ENCODE measurements at places on chromosomes 6 and 20.

GRCh38 chr6:17684134-17684533, 22.6 kb downstream of the NUP153 start:
- DNase-seq: no peak

- DNase-seq: no peak
Measured at GRCh38 chr6:169794317-169795055, 43.1 kb downstream of the ERMARD start.

DNA sequence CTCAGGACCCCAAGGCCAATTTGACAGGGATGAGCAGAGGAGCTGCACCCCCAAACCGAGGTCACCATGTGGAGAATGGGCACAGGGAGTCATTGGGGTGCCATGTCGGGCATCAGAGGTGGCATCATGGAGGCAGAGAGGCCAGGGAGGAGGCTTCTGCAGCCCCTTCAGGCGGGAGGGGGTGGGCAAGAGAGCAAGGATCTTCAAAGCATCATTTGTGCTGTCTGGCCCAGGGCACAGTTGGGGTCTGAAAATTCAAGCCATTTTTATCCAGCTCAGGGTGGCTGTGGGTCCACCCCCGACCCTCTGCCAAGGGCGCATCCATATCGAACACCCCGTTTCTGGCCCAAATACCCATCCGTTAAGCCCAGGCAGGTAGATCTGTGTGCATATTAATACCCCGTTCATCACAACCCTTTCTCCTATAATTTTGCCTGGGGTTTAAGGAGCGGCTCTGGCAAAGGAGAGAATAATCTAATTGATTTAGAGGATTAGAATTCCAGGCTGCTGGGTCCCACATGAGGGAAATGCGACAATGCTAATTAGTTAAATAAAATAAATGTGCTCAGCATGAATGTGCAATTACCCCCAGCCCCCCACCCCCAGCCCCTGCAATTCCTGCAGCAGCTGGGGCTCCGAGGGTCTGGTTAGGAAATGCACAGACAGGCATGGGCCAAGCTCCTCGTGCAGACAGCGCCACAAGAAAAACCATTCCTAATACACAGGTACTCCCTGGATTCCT, 31.9 kb downstream of the VSTM2L start:
- no peak for DNase-seq

DNA sequence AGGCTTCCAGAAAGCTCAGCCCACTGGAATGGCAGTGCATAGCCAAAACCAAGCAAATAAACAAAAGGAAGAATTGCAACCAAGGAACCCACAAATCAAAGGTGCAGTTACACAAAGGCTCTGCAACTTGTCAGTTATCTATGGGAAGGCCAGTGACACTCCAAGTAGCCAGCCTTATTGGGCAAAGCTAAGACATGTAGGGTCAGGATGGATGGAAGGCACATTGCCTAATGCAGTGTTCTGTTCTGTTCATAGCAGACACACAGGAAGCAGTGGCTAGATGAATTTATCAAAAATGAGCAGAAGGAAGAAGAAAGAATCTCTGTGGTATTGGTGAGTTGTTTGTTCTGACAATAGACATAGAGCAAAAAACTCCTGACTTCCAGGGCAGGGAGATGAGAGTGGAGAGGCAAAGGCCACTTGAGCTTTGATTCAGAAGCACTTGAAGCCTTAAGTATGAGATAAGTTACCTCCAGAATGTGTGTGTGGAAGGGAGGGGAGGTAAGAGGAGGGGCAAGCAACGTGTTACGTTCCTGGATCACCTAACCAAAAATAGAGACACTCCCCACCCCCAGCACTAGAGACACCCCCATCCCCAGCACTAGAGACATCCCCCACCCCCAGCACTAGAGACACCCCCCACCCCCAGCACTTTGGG, 57.9 kb upstream of the AKAP12 start:
- DNase-seq: no peak

GRCh38 chr20:25576783-25577530, 8.4 kb downstream of the NINL start:
- no peak for DNase-seq

DNA sequence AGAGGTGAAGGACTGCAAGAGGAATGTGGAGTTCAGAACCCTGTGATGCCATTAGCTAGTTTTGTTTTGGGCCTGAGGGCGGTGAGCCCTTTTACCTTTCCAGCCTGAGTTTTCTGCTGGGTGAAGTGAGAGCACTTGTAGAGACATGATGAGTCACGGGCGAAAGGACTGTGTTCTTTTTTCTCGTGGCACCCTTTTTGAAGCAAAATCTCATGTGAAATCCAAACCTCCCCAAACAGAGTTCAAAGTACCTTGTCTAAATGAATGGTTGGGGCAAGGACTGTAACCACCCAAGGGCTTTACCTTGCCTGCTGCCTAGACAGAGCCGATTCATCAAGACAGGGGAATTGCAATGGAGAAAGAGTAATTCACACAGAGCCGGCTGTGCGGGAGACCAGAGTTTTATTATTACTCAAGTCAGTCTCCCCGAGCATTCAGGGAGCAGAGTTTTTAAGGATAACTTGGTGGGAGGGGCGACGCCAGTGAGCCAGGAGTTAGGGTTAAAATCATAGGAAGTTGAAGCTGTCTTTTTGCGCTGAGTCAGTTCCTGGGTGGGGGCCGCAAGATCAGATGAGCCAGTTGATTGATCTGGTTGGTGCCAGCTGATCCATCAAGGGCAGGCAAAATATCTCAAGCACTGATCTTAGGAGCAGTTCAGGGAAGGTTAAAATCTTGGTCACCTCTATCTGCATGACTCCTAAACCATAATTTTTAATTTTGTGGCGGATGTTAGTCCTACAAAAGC, 25.8 kb downstream of the SAMD5 start:
- DNase-seq: no peak

GRCh38 chr6:4903751-4904370, 100.0 kb downstream of the RPP40 start:
- no peak for DNase-seq

- no peak for DNase-seq
Measured at GRCh38 chr20:15616626-15617025, 956.6 kb downstream of the KIF16B start.

DNA sequence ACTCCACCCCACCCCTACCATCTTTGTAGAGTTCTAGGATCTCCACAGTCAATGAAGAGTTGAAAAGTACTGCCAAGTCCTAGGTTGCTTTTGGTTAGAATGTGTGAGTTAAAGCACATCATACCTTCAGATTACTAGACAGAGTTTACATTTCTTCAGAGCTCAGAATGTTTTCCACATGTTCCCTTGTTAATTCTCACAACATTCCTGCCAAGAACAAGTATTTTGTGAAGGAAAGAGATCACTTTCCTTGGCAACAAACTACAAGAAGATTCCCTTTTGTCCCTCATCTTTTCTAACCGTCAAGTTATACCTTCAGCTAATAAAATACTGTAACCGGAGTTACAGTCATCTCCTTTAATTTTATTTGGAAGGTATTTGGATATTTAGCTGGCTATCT, 266.8 kb downstream of the ZFAND3 start:
- no peak for DNase-seq

GRCh38 chr6:23319582-23319981, 750.2 kb downstream of the HDGFL1 start:
- no peak for DNase-seq

DNA sequence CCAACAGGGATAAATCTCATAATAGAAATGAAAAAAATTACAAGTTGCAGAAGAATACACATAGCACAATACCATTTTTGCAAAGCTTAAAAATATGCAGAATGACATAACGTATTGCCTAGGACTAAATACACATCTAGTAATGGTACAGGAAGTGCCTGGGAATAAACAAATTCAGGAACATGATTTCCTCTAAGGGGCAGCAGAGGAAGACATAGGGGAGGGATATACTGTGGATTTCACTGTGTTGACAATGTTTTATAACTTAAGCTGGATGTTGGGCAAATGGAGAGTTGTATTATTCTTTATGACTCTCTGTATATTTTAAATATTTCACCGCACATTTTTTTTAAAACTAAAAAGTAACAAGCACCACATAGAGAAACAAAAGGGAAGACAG, 5.6 kb upstream of the GLO1 start:
- no peak for DNase-seq

- peak; percentile 12 for DNase-seq
Measured at GRCh38 chr6:156107624-156108101, 652.0 kb upstream of the NOX3 start.

- DNase-seq: no peak
Measured at GRCh38 chr6:209432-210103, 82.7 kb upstream of the DUSP22 start.

DNA sequence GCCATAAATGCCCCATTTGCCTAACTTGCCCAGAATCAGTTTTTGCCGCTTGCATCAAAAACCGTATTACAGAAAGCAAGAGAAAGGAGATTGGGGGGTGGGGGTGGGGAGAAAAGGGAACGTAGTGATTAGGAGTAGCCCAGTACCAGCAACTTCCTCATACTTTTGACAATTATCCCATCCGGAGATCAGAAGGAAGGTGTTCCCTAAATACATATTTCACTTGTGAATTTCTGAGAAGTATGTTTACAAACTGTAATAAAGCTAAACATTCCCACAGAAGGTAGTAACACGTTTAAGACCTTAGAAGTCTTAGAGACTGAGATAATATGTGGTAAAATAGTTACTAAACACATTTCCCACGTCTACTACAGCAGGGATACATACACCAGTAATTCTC, 14.5 kb downstream of the PREP start:
- no peak for DNase-seq

GRCh38 chr6:96301023-96301422, 220.6 kb upstream of the UFL1 start:
- DNase-seq: no peak

DNA sequence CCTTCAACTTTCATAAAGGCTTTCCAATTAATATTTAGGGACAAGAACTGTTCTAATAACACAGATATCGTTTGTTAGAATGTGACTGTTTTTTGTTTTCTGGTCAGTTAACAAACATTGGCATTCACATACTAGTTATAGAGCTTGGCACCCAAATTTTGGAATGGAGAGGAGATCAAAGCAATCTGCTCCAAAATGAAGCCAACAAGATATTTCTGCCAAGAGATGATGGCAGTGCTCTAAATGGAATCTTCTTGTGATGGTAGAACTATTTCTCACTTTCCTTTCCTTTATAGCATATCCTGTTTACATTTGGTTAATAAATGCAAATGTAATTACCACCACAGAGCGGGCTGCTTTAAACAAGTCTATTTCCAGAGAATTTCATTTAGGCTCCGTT, 208.3 kb upstream of the RIMS1 start:
- no peak for DNase-seq

DNA sequence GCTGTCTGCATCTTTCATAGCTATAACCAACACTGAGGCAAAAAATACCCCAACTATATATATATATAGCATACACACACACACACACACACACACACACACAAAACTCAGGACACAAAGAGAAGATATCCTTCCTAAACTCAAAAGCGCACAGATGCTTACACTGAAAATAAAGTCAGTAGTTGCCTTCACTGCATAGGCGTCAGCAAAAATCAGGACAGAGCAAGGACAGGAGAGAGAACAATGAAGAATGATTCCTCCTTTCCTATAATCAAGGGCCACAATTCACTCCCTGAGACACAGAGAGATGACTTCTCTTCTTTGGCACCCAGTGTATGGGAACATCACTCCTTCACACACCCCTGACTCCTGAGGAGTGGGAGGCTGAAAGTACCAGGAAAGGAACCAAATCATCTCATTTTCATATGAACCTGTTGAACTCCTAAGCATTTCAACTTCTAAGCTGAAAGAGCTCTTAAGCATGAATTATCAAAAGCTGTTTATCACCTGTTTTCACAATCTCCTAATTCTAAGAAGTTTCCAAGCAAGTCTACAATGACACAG, 141.4 kb downstream of the HIVEP2 start:
- DNase-seq: no peak

GRCh38 chr6:16483315-16483875, 245.0 kb downstream of the GMPR start:
- DNase-seq: no peak

GRCh38 chr6:25137480-25137879, 141.7 kb upstream of the CARMIL1 start:
- no peak for DNase-seq

DNA sequence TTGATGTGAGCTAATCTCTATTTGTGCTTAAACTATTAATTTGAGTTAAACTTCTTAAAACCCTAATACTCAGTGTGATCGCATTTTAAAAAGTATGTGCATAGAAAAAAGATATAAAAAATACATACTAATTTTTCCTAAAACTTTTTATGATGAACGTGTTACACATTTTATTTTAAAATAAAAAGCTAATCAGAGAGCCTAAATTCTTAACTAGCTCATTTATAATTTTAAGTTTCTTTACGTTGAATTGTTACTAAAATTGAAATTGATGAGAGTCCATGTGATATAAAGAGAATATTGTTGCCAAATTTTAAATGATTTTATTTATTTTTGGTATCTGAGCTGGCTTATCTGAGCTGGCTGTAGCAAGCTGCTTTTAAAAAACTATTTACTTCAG, 6.6 kb downstream of the MAP3K4 start:
- no peak for DNase-seq

DNA sequence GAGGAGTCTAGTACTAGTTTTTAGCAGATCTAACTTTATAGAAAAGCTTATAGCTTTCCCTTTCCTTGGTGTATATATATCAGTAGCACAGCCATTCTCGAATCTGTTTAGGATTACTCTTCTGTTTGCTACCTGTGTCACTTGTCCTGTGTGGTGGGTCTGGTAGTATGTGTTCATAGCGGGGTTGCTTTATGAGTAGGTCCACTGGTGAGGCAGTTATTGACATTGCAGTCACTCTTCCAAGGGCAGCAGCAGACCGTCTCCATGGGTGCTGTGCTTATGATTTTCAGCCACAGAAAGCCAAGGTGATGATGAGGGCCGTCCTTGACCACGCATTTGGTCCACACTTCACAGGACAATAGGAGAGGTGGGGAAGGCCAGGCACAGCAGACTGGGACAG, 171.5 kb downstream of the CDKAL1 start:
- DNase-seq: no peak

GRCh38 chr6:123804787-123805540, 1.3 kb downstream of the NKAIN2 start:
- DNase-seq: no peak

DNA sequence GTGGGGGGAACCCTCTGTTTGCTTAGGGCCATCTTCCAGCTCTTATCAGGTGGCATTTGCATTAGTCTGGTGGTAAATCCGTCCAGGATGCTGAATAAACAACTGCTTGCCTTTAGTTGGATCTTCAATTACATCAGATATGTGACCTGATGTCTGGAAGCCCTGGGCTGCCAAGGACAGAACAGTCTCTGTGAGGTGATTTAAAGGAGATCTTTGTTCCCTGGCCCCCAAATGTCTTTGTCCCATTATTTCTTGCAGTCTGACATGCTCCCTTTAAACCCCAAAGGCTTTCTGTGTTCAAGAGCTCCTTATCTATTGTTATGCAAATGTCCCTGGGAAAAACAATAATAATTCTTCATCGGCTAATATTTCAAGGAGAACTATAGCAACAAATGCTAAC, 84.6 kb upstream of the SPTLC3 start:
- no peak for DNase-seq

GRCh38 chr20:35704514-35705261, 5.5 kb downstream of the ROMO1 start:
- no peak for DNase-seq

- DNase-seq: peak; percentile 61
Measured at GRCh38 chr6:91678679-91679446, 1092.0 kb upstream of the MAP3K7 start.

GRCh38 chr20:61777773-61778494, 287.7 kb downstream of the TAF4 start:
- DNase-seq: no peak

GRCh38 chr6:36691612-36692011, 6.0 kb upstream of the RAB44 start:
- DNase-seq: no peak
